ENCODE measurements at places on chromosomes 16 and 17.

DNA sequence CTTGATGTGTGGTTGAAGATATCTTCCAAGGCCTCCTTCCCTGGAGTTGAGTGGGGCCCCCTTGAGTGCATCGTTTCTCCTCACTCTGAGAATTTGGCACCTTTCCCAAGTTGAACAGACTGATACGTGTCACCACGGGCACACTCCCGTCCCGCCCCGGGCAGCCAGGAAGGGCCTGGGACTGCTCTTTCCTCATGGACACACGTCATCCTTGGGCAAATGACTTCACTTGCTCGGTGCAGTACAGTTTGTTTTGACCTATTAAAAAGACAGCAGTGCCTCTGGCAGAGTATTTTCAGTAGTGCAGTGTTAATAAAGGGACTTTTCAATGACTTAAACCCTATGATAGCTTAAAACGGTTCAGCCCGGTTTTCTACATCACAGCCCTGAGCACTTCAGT, 59.9 kb downstream of the SEC14L1 start:
- DNase-seq, result no peak

GRCh38 chr17:19024101-19025078, 19.8 kb upstream of the FAM83G start:
- DNase-seq, result no peak

GRCh38 chr17:789160-789840, 7.1 kb downstream of the MRM3 start:
- DNase-seq, result no peak

DNA sequence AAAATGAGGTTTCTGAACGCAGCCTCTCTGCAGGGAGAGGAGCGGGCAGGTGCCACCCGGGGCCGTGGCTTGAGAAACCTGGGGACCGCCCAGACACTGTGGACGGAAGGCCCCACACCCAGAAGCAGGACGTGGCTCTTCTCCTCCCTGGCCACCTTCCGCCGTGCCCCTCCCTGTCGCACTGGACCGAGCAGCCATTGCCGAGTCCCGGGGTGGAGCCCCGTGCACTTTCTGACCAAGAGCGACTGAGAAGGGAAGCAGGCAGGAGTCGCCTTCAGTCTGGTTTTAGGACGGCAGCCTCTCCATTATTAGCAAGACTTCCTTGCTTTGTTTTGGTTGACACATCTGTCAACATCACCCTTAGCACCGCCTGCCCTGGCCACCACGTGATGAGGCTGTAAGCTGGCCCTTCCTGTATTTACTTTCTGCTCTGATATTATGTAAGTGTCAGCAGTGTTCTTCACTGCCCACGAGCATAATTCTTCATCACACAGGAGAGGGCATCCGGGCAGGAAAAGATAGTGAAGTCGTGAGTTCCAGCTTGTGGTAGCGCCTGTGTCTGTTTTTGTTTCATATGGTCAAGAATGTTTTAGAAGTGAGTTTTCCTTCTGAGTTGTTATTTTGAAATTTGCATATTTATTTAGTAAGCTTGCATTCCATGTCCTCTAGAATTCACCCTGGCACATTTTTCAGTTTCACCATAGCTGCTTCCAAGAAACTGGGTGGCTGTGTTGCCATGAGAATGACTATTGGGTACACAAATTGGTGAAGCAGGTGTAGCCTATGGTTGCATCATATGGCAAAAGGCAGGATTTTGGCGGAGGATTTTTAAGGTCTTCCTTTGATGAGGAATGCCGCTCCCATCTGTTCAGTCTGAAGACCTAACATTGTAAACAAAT, 1.0 kb downstream of the HERPUD1 start:
- peak; percentile 51 for DNase-seq

GRCh38 chr16:75226550-75227360, 8.0 kb downstream of the CTRB1 start:
- no peak for DNase-seq

All from CD4-positive, alpha-beta T cell treated with Interleukin-4 for 1 hour (primary cell).